ENCODE measurements at places on chromosomes 5 and 9. TPM values are rescaled to one million over a fixed set of nuclear protein-coding genes. Genes with fewer than 3 reads are reported as not detected.

DNA sequence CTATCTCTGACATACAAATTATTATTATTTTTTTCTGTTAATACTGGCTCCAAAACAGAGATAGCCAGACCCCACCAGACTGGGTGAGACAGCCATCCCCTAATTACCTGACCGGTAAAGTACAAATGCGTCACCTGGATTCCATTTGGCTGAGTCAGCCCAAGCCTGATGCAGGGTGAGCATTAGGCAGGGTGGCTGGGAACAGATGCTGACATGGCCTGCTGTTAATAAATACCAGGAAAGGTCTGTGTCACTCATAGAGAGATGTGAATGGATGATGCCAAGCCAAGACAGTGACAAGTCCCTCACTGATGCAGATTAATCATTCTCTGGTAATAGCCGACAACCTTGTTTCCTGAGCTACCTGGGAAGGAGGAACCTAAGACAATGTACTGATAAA is 183.5 kb downstream of the TRIM32 start:
- DNase-seq, result peak; percentile 91

GRCh38 chr9:5767968-5768932 is 64.7 kb downstream of the ERMP1 start:
- no peak for DNase-seq

The EEIG1 gene
- total RNA-seq, result 220 TPM

DNA sequence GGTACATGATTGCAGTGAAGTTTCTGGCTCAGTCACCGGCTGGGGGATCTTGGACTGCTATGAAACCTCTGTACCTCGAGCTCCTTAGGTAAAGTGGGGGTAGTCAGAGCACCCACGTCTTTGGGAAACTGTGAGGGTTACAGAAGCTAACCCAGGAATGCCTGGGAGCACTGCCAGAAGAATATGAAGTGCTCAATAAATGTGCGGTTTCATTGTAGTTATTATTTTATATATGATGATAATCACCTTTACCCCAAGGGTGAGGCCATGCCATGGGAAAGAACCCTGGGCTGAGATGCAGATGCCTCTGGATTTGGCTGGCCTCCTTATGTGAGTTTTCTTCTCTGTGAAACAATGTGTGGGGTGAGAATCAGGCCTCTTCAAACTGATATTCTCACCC is 3.7 kb downstream of the NPR3 start:
- DNase-seq, result no peak

The CCL28 gene
- 32.3 TPM for total RNA-seq
